ENCODE measurements at places on chromosomes 4 and X.

- no peak for DNase-seq
Measured at GRCh38 chr4:62199291-62199810, 999.2 kb downstream of the ADGRL3 start.

GRCh38 chrX:147891896-147892295, 19.8 kb upstream of the FMR1 start:
- no peak for DNase-seq

- peak; percentile 47 for DNase-seq
Measured at GRCh38 chrX:153934762-153935325, at the start of gene NAA10. Gene NAA10, minus strand, starts transcription at chrX:153935037. Its CDS starts 133 bp downstream, at chrX:153934904.

DNA sequence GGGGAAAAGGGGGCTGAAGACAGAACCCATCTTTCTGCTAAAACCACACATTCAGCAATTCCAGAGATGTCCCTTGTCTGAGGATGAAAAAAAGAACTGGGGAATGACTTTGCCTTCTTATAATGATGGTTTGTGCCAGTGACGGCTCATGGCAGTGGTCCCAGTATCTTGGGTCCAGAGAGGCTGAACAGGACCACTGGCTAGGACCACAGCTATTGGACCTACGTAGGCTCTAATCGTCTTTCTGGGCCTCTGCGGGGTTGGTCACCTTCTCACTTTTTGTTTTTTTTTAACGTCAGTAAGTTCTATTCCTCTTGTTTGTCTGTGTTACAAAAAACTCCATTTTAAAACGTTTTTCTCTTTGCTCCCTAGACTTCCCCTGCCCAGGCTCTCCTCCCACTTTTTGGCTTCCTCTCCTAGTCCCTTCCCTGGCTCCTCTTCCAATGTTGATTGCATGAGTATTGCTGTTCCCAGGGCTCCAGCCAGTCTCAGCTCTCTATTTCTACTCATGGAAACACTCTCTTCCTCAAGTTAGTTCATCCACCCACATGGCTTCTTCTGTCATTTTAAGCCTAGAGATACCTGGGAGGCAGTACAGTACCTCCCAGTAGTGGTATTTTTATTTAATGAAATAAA, 52.6 kb upstream of the STX18 start:
- no peak for DNase-seq

GRCh38 chr4:96120206-96120605, 280.3 kb downstream of the PDHA2 start:
- DNase-seq = no peak

- DNase-seq = no peak
Measured at GRCh38 chr4:118957722-118958445, 69.2 kb downstream of the SYNPO2 start.
